Left ventricle myocardium superior (tissue), 1 donor: ENCODE measurements at places on chromosomes 1 and 21. TPM values are rescaled to one million over a fixed set of nuclear protein-coding genes. Genes with fewer than 3 reads are reported as not detected.

FMN2 gene
- not detected for total RNA-seq

IFFO2 gene
- 5.0 TPM for total RNA-seq

LAMC2 gene
- total RNA-seq = 3.7 TPM

OVAAL gene
- total RNA-seq = 1.5 TPM

NBPF4 gene
- total RNA-seq = not detected

CLCA4 gene
- not detected for total RNA-seq

MSH4 gene
- total RNA-seq = 0.40 TPM

MIA3 gene
- total RNA-seq = 65.5 TPM

ADAM30 gene
- not detected for total RNA-seq

AGT gene
- 54.9 TPM for total RNA-seq

KDF1 gene
- 0.37 TPM for total RNA-seq

GRCh38 chr1:155010211-155010918 lies 7.8 kb downstream of the ZBTB7B start:
- DNase-seq = peak; percentile 27

DNA sequence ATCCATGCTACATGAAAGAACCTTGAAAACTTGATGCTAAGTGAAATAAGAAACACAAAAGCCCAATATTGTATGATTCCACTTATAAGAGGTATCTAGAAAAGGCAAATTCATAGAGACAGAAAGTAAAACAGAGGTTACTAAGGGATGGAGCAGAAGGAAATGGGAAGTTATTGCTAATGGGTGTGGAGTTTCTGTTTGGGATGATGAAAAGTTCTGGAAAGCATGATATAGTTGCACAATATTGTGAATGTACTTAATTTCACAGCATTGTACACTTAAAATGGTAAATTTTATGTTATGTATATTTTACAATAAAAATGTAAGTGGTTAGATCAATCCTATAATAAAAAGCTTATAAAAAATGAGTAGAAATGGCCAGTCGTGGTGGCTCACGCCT lies 1.6 kb upstream of the NECAP2 start:
- no peak for DNase-seq

DNA sequence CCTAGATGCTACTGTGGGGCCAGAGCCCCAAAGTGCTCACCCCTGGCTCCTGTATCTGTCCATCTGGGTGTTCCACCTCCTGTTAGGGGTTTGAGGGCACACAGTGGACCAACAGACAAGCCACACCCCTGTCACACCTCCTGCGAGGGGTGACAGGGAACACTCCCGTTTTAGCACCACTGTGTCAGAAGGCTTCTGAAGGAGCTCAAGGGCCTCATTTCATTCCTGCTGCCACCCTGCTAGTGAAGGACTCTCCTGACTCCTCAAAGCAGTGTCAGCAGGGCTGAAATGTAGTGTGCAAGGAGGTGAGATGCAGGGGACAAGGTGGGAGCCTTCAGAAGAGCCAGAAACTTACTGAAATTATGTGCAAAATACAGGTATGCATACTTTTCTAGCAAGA lies 174.6 kb downstream of the GPATCH2 start:
- DNase-seq = no peak

- no peak for DNase-seq
Observed at GRCh38 chr21:33030633-33031032, 4.9 kb downstream of the OLIG2 start.

- no peak for DNase-seq
Observed at GRCh38 chr21:17082843-17083483, 429.9 kb upstream of the CXADR start.

- DNase-seq = no peak
Observed at GRCh38 chr1:207134581-207134980, 30.5 kb downstream of the C4BPA start.

GRCh38 chr1:32349211-32349708 lies 13.0 kb downstream of the FAM229A start:
- DNase-seq = peak; percentile 70

GRCh38 chr1:103516693-103517092 lies 8.8 kb upstream of the RNPC3 start:
- DNase-seq = no peak

GRCh38 chr1:75589637-75590036 lies 21.3 kb downstream of the SLC44A5 start:
- DNase-seq = no peak

GRCh38 chr1:15810073-15810472 lies 2.6 kb upstream of the UQCRHL start:
- DNase-seq = no peak

DNA sequence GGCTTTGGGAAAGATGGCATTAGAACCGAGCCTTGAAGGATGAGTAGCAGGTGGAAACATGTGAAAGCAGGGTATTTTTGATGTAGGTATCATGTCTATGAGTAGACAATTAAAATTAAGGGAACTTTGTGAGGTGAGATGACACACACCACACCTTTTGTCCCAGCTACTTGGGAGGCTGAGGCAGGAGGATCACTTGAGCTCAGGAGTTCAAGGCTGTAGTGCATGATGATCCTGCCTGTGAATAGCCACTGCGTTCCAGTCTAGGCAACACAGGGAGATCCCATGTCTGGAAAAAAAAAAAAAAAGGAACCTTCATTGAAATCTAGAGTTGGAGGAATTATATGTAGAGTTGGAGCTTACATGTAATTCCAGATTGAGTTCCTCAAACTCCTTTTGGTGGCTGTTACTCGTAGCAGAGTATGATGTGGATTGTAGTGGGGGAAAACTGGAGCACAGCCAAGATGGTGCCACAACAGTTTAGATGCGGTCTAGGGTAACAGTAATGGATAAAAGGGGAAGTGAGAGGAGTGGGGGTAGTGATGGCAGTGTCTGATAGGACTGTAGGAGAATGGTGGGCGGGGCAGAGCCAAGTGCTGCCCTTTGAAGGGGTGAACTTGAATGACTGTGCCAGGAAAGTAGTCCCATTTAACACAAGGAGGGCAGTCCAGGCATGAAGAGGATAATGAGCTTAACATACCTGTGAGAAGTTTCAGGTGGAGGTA lies 17.4 kb downstream of the AK4 start:
- peak; percentile 36 for DNase-seq

- DNase-seq = peak; percentile 62
Observed at GRCh38 chr1:32870615-32871363, at the start of gene FNDC5. TSS of gene FNDC5 (minus strand) at chr1:32870912.

DNA sequence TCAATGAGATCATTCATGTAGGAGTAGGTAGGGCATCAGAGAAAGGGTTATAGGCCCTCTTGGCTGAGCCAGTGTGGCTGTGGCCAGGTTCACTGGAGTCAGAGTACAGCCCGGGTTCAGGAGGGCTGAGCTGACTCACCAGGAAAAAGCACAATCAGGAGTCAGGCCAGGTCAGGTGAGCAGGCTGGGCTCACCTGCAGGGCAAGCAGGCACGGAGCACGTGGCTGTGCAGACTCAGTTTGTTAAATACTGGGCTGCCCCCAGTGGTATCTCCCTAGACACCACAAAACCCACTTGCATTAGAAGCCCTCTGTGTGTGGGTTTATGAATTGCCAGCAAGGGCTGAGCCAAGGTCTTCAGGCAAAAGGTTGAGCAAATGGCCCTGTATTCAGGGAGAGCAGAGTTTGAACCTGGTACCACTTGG lies 122.1 kb upstream of the SERBP1 start:
- no peak for DNase-seq

- peak; percentile 44 for DNase-seq
Observed at GRCh38 chr1:53326598-53327181, 1.2 kb downstream of the LRP8 start.

GRCh38 chr1:201357636-201358348 lies 19.7 kb downstream of the TNNT2 start:
- DNase-seq = peak; percentile 73

DNA sequence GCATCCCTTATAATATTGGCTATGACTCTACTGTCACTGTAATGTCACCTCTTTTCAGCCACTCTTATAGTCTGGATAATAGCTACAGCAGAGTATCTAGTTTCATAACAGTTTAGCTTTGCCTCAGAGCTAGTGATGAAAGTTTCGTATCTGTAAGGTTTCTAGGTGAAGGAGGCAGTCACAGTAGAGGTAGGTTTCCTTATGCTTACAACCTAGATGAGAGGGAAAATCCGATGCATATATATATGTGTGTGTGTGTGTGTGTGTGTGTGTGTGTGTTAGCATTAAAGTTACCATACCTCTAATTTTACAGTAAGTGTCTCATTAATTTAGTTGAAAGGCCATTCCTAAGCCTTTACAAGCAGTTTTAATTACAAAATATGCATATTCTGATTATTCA lies 2.2 kb upstream of the TOR1AIP2 start:
- no peak for DNase-seq

DNA sequence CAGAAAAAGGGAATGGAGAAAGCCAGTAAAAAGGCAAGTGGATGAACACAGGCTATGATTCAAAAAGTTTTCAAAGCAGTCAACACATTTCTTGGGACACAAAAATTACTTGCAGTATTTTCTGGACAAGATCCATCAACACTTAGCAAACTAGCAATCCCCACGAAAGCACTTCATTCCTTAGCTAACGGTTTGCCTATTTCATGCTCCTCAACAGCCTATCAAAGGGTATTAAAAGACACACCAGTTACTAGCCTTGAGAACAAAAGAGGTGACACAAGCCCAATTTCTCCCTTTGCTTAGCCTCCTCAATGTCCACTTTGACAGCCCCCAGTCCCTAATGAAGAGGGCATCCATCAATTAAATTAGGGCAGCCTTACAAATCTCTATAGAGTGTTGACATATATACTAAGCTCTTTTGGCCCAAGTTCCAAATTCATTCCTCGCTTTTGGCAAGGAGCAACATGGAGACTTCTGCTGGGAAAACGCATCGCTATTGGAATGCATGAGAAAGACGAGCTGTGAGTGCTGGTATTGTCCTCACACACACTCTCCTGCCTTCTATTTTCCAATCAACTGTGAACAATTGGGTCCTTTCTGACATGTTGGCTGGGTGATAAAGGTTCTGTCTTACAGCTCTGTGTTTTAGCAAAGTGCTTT lies 180.0 kb downstream of the TNR start:
- DNase-seq = no peak

- no peak for DNase-seq
Observed at GRCh38 chr1:158121604-158122254, 59.0 kb upstream of the CD1D start.

- DNase-seq = no peak
Observed at GRCh38 chr1:41805771-41806471, 112.8 kb downstream of the HIVEP3 start.

DNA sequence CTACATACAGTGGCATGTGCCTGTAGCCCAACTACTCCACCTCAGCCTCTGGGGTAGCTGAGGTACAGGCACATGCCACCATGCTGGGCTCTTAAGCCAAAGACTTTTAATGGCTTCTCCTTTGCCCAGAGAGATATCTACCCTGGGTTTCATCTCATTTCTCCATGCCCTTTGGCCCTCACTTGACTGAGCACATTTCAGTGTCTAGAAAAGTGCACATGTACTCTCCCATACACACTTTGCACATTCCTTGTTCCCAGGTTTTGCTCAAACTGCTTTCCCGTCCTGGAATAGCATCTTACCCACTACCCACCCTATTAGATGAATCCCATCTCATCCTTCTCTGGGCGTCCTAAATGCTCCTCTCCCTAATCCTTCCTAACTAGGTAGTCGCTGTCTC lies 10.2 kb upstream of the RXRG start:
- DNase-seq = no peak

GRCh38 chr1:52579415-52579814 lies 22.8 kb upstream of the GPX7 start:
- DNase-seq = no peak

- DNase-seq = no peak
Observed at GRCh38 chr1:30613188-30613587, 110.2 kb downstream of the MATN1 start.

- DNase-seq = peak; percentile 38
Observed at GRCh38 chr1:167627865-167628641, 2.0 kb upstream of the RCSD1 start.

DNA sequence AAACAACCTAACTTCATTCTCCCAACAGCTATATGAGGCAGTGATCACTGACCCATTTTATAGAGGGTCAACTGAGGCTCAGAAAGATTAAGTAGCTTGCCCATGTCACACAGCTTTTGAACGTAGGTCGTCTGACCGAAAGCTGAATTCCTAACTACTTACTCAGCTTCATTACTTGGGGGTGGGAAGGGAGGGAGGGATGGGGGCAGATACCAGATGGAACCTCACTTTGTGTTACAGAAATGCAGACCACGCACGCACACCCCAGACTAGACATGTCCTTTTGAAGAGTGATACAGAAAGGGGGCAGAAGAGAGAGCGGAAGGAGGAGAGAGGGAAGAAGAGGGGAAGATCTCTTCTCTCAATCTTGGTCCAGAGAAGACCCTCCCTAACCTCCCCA lies 2.3 kb downstream of the ADGRB2 start:
- DNase-seq = no peak

GRCh38 chr1:151478923-151479322 lies 19.6 kb upstream of the POGZ start:
- DNase-seq = no peak
